Gastroesophageal sphincter (tissue), 4 donors: ENCODE measurements at places on chromosomes 6 and 20.

- no peak overlapping the region for H3K4me3 ChIP-seq
- no peaks in the 10 kb centered on the region for H3K4me1 ChIP-seq
- no peaks in the 10 kb centered on the region for H3K27me3 ChIP-seq
- H3K36me3 ChIP-seq, result no peaks in the 10 kb centered on the region
Observed at GRCh38 chr6:38307740-38308139, 332.0 kb downstream of the BTBD9 start.

DNA sequence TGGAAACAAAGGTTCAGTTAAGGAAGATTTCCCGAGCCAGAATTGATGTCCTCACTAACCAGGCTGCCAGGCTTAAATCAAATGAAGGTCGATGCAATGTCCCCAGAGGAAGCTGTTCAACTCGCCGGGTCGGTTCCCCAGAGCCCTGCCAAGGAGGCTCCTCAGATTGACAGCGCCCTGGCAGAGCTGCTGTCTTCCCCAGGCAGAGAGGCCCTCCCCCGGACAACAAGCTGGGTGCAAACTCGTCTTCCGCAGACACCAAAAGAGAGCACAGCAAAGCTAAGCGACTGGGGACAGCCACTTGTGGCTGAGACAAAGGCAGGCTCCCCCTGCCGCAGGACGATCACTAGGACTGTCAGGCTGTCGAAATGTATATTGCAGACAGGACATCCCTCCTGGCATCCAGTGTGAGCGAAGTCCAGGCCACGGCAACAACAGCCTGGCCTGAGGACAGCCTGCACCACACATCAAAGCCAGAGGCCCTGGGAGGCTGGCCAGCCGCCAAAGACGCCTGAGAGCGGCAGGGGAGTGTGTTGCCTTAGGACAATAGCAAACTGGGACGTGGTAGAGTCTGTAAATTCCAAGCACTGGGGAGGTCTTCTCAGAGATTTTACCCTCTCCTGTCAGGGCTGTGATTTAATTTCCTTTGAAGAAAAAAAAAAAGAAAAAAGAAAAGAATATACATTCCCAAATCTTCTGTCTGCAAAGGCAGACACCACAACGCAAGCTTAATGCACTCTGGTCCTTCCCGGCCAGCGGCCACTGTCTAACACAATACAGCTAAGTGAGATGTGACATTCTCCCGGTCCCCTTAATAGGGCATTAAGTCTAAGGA lies 99.1 kb downstream of the HIVEP2 start:
- no peak overlapping the region for H3K4me3 ChIP-seq
- H3K27me3 ChIP-seq, result no peaks in the 10 kb centered on the region
- H3K4me1 ChIP-seq, result peaks cover 27% of the 10 kb centered on the region
- H3K27ac ChIP-seq, result peak overlapping the region; percentile 84
- no peaks in the 10 kb centered on the region for H3K36me3 ChIP-seq
- peak; percentile 74 for ATAC-seq

GRCh38 chr20:23111307-23111943 lies 25.3 kb upstream of the CD93 start:
- H3K4me3 ChIP-seq, result no peak overlapping the region
- H3K27me3 ChIP-seq, result no peaks in the 10 kb centered on the region
- no peak overlapping the region for H3K27ac ChIP-seq
- no peaks in the 10 kb centered on the region for H3K36me3 ChIP-seq
- peaks cover 11% of the 10 kb centered on the region for H3K4me1 ChIP-seq

- H3K27ac ChIP-seq, result no peak overlapping the region
- no peak overlapping the region for H3K4me3 ChIP-seq
- H3K4me1 ChIP-seq, result no peaks in the 10 kb centered on the region
- no peak for ATAC-seq
Observed at GRCh38 chr6:8108031-8108660, 5.8 kb upstream of the EEF1E1 start.

- ATAC-seq, result no peak
- no peaks in the 10 kb centered on the region for H3K4me1 ChIP-seq
- no peaks in the 10 kb centered on the region for H3K27me3 ChIP-seq
- no peaks in the 10 kb centered on the region for H3K36me3 ChIP-seq
- H3K27ac ChIP-seq, result no peak overlapping the region
Observed at GRCh38 chr6:144406796-144407195, 121.7 kb downstream of the UTRN start.

- no peak for ATAC-seq
- H3K4me3 ChIP-seq, result no peak overlapping the region
- H3K36me3 ChIP-seq, result no peaks in the 10 kb centered on the region
- H3K27ac ChIP-seq, result no peak overlapping the region
- H3K27me3 ChIP-seq, result no peaks in the 10 kb centered on the region
Observed at GRCh38 chr20:8066662-8067061, 47.1 kb upstream of the TMX4 start.

- no peak overlapping the region for H3K4me3 ChIP-seq
- H3K27ac ChIP-seq, result no peak overlapping the region
- H3K36me3 ChIP-seq, result no peaks in the 10 kb centered on the region
- H3K27me3 ChIP-seq, result no peaks in the 10 kb centered on the region
- ATAC-seq, result no peak
Observed at GRCh38 chr6:67916399-67916798, 718.7 kb upstream of the ADGRB3 start.

- peaks cover 12% of the 10 kb centered on the region for H3K36me3 ChIP-seq
- peak overlapping the region; percentile 75 for H3K27ac ChIP-seq
- H3K4me3 ChIP-seq, result peak overlapping the region; percentile 58
- ATAC-seq, result peak; percentile 70
Observed at GRCh38 chr6:152301021-152301764, 336.0 kb downstream of the SYNE1 start.

DNA sequence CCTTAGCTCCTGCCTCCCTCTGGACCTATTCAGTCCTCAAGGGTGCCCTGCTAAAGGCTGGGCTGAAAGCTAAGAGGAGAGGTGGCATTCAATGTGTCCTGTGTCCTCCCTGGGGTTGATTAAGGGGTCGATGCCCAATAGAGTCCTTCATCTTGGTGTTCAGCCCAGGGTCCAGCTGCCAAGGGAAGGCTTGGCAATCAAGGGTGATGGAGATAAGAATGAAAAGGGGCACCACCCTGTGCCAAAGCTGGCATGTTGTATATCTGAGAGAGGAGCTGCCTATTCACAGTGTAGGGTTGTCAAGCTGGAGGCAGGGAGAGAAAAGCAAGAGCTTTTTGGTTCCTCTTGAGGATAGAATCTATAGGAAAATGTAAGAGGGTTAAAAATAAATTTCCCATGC lies 12.3 kb downstream of the C20orf173 start:
- no peaks in the 10 kb centered on the region for H3K27me3 ChIP-seq
- no peak overlapping the region for H3K4me3 ChIP-seq
- no peaks in the 10 kb centered on the region for H3K4me1 ChIP-seq
- ATAC-seq, result no peak
- H3K27ac ChIP-seq, result no peak overlapping the region

- ATAC-seq, result no peak
- H3K4me3 ChIP-seq, result no peak overlapping the region
- no peaks in the 10 kb centered on the region for H3K36me3 ChIP-seq
- no peaks in the 10 kb centered on the region for H3K4me1 ChIP-seq
- H3K27ac ChIP-seq, result no peak overlapping the region
Observed at GRCh38 chr6:167105060-167105459, 17.8 kb upstream of the CCR6 start.

- ATAC-seq, result no peak
- no peaks in the 10 kb centered on the region for H3K27me3 ChIP-seq
- H3K4me3 ChIP-seq, result no peak overlapping the region
- H3K27ac ChIP-seq, result no peak overlapping the region
- no peaks in the 10 kb centered on the region for H3K36me3 ChIP-seq
- no peaks in the 10 kb centered on the region for H3K4me1 ChIP-seq
Observed at GRCh38 chr6:53975941-53976615, 135.2 kb upstream of the MLIP start.

- H3K27me3 ChIP-seq, result no peaks in the 10 kb centered on the region
- no peaks in the 10 kb centered on the region for H3K4me1 ChIP-seq
- H3K4me3 ChIP-seq, result peak overlapping the region; percentile 61
- peaks cover 4% of the 10 kb centered on the region for H3K36me3 ChIP-seq
- peak; percentile 74 for ATAC-seq
Observed at GRCh38 chr6:25991785-25992412, 29.3 kb downstream of the TRIM38 start.

- H3K4me3 ChIP-seq, result no peak overlapping the region
- no peak for ATAC-seq
Observed at GRCh38 chr6:7646394-7646793, 56.4 kb downstream of the SNRNP48 start.

- H3K27me3 ChIP-seq, result no peaks in the 10 kb centered on the region
- ATAC-seq, result no peak
- no peaks in the 10 kb centered on the region for H3K36me3 ChIP-seq
- no peak overlapping the region for H3K27ac ChIP-seq
- no peaks in the 10 kb centered on the region for H3K4me1 ChIP-seq
- no peak overlapping the region for H3K4me3 ChIP-seq
Observed at GRCh38 chr6:26352315-26352714, 12.7 kb upstream of the BTN3A2 start.

DNA sequence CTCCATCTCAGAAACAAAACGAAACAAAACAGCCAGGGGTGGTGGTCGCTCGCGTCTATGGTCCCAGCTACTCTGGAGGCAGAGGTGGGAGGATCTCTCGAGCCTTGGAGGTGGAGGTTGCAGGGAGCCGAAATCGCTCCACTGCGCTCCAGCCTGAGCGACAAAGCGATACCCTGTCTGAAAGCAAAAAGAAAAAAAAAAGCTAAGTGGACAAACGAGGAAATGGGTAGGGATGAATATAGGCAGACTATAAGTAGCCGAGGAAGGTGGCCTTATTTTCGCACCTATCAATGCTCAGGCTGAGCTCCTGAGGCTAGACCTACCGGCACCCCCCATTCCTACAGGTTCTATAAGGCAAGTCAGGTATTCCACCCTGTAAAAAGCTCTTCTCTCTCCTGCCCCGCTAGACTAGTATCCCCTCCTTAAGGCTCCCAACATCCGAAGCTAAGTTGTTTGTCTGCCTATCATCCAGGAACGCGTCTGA lies 650 bp upstream of the CASP8AP2 start:
- peaks cover 23% of the 10 kb centered on the region for H3K4me1 ChIP-seq
- H3K36me3 ChIP-seq, result peaks cover 22% of the 10 kb centered on the region
- peak overlapping the region; percentile 86 for H3K27ac ChIP-seq

DNA sequence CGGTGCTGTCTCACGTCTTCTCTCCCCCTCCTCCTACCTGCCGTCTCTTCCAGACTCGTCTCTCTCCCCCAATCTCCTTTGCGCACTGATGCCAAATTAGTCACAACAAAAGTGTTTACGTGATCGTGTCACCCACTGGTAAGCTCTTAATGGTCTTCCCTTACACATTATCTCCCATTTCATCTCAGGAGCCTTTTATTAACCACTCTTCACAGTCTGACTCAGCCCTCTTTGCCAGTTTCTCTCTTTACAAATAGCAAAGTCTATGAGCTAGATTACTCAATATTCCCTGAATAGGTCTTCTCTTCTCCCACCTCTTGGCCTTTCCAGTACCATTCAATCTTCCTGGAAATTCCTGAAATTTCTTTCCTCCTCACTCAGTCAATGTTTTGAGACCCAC lies 247.0 kb downstream of the ESR1 start:
- H3K27ac ChIP-seq, result no peak overlapping the region
- no peaks in the 10 kb centered on the region for H3K27me3 ChIP-seq
- ATAC-seq, result no peak
- no peaks in the 10 kb centered on the region for H3K4me1 ChIP-seq

- H3K4me3 ChIP-seq, result no peak overlapping the region
- no peaks in the 10 kb centered on the region for H3K36me3 ChIP-seq
Observed at GRCh38 chr20:34082232-34082887, 29.7 kb downstream of the EIF2S2 start.

- ATAC-seq, result no peak
- no peak overlapping the region for H3K27ac ChIP-seq
- no peaks in the 10 kb centered on the region for H3K36me3 ChIP-seq
- no peaks in the 10 kb centered on the region for H3K27me3 ChIP-seq
- H3K4me1 ChIP-seq, result no peaks in the 10 kb centered on the region
- no peak overlapping the region for H3K4me3 ChIP-seq
Observed at GRCh38 chr20:52524861-52525260, 333.3 kb upstream of the ZFP64 start.

- H3K27me3 ChIP-seq, result no peaks in the 10 kb centered on the region
- no peak for ATAC-seq
- no peaks in the 10 kb centered on the region for H3K36me3 ChIP-seq
- H3K4me3 ChIP-seq, result no peak overlapping the region
- no peaks in the 10 kb centered on the region for H3K4me1 ChIP-seq
Observed at GRCh38 chr6:132234356-132234755, 166.9 kb downstream of the MOXD1 start.

DNA sequence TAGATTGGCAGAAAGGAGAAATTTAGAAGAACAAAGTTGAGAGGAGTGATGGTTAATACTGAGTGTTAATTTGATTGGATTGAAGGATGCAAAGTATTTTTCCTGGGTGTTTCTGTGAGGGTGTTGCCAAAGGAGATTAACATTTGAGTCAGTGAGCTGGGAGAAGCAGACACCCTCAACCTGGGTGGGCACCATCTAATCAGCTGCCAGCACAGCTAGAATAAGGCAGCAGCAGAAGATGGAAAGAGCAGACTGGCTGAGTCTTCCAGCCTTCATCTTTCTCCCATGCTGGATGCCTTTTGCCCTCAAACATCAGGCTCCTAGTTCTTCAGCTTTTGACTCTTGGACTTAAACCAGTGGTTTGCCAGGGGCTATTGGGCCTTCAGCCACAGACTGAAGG lies 437.7 kb upstream of the AGPAT4 start:
- no peak overlapping the region for H3K4me3 ChIP-seq
- no peaks in the 10 kb centered on the region for H3K27me3 ChIP-seq
- no peaks in the 10 kb centered on the region for H3K4me1 ChIP-seq
- no peaks in the 10 kb centered on the region for H3K36me3 ChIP-seq
- H3K27ac ChIP-seq, result no peak overlapping the region

GRCh38 chr6:22028403-22029090 lies 268.3 kb downstream of the PRL start:
- no peak overlapping the region for H3K4me3 ChIP-seq
- no peaks in the 10 kb centered on the region for H3K27me3 ChIP-seq
- no peaks in the 10 kb centered on the region for H3K36me3 ChIP-seq
- H3K27ac ChIP-seq, result no peak overlapping the region

DNA sequence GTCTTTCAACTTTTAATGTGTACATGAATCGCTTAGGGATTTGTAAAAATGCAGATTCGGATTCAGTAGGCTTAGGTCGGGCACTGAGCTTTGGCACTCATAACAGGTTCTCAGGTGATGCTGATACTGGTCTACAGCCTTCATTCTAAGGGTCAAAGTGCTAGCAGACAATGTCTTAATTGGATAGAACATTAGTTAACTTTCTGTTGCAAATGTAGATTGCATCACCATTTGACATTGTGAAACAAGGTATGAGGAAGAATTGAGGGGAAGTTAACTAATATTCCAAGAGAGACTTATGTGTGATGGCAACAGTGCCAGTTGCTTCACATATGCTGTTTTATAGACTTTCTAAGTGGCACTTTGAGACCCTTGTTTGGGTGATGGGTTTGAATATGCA lies 86.9 kb downstream of the MLIP start:
- ATAC-seq, result no peak
- H3K4me3 ChIP-seq, result no peak overlapping the region
- no peaks in the 10 kb centered on the region for H3K4me1 ChIP-seq
- no peaks in the 10 kb centered on the region for H3K36me3 ChIP-seq
- H3K27me3 ChIP-seq, result no peaks in the 10 kb centered on the region

GRCh38 chr6:146913842-146914488 lies 290.3 kb upstream of the STXBP5 start:
- H3K36me3 ChIP-seq, result no peaks in the 10 kb centered on the region
- H3K27ac ChIP-seq, result peak overlapping the region; percentile 79
- peak overlapping the region; percentile 6 for H3K4me3 ChIP-seq
- H3K27me3 ChIP-seq, result no peaks in the 10 kb centered on the region
- peak; percentile 82 for ATAC-seq
